NCI-H1436 (cell line): ENCODE measurements at places on chromosomes 5 and 9.

DNA sequence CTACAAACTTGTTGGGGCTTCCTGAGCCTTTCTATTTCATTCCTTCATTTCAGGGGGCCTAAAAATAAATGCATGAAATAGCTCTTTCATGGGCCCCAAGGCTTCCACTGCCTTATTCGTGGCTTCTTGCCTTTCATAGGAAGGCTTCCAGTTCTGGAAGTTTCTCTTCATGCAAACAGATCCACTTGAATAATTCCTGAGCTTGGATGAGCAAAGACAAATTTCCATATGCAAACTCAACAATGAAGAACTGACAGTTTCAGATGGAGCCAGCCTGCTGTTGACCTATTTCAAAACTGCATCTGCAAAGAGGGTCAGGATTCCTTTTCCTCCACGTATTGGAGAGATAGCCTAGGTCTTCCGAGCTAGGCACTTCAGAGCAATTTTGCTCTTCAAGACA is 142.1 kb downstream of the MLLT3 start:
- DNase-seq: no peak

- no peak for DNase-seq
Observed at GRCh38 chr5:68973696-68974095, 120.1 kb upstream of the SLC30A5 start.

- DNase-seq: no peak
Observed at GRCh38 chr5:120326651-120327050, 137.4 kb upstream of the PRR16 start.

DNA sequence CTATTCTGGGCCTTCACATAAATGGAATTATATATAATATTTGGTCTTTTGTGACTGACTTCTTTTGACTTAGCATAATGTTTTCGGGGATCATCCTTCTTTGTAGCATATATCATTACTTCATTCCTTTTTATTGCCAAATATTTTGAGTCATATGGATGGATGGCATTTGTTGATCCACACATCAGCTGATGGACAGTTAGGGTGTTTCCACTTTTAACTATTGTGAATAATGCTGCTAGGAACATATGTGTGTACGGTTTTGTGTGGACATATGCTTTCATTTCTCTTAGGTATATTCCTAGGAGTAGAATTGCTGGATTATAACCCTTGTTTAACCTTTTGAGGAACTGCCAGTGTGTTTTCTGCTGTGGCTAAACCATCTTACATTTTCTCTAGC is 249.6 kb downstream of the FANCC start:
- no peak for DNase-seq

DNA sequence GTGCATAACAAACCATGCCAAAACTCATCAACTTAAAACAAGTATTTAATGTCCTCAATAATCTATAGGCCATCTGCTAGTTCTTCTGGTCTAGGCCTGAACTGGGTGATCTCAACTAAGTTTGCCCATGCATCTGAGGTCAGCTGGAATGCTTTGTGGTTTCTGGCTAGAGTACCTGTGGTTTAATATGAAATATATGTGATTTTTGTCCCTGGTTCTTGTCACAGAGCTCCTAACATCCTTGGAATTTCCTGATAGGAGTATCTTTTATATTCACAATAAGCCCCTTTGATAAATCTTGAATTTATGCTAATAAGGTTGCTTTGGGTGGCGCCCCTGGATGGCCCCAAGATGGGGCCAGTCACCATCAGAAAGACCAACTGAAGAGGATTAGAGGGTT is 535.9 kb downstream of the DNAH5 start:
- DNase-seq: no peak

DNA sequence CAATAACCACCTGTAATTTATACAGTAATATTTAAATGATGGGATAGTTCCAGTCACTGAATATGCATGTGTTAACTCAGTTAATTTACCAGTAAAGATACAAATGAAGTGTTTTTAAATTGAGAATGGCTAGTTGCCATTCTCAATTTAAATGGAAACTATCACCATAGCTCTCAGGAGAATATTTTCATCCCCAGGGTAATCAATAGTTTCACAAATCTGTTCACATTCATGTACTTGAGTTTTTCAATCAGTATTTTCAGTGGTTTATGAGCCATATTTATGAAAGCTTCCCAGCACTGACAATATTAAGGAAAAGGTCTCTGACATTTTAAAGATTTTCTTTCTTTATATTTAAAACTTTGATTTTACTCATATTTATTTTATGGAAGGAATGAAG is 439.3 kb downstream of the MAT2B start:
- no peak for DNase-seq

GRCh38 chr9:97039514-97039860 is 545 bp upstream of the CTSV start:
- no peak for DNase-seq

- no peak for DNase-seq
Observed at GRCh38 chr5:143842920-143843319, 31.0 kb downstream of the HMHB1 start.

DNA sequence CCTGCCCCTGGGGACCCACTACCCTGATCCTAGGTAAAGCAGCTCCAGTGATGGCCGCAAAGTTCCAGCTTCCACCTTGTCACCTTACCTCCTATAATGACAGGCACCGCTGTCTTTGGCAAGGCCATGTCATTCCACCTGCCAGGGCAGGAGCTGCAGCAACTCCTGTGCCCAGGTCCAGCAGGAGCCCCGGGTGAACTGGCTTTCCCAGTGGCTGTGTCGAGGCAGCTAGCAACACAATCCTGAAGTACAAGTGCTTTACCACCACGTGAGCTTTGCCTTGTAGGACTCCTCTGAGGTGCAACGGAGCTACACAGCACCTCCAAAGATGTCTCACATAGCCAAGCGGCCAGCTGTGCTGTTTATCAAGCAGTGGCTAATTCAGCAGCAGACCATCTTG is 20.7 kb upstream of the MGAT1 start:
- DNase-seq: no peak

GRCh38 chr9:81540142-81540710 is 149.1 kb downstream of the TLE1 start:
- DNase-seq: no peak

- no peak for DNase-seq
Observed at GRCh38 chr9:121453232-121453892, 46.3 kb downstream of the GGTA1 start.

DNA sequence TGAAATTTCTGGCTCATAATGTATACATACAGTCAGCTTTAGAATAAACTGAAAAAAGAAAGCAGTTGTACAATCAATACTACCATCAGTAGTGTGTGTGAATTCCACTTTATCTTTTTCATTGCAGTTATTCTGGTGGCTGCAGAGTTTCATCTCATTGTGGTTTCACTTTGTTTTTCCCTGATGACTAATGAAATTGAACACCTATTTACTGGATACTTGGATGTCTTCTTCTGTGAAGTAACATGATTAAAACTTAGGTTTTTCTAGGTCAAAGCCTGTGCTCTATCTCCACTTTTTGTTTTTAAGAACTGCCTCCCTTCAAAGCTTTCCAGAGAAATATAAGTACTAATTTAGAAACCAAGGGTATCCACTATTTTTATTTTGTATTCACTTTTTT is 174.3 kb downstream of the TRPM3 start:
- DNase-seq: no peak

- no peak for DNase-seq
Observed at GRCh38 chr5:174097486-174098185, 52.1 kb downstream of the NSG2 start.
